ENCODE measurements at places on chromosomes 2 and 18.

DNA sequence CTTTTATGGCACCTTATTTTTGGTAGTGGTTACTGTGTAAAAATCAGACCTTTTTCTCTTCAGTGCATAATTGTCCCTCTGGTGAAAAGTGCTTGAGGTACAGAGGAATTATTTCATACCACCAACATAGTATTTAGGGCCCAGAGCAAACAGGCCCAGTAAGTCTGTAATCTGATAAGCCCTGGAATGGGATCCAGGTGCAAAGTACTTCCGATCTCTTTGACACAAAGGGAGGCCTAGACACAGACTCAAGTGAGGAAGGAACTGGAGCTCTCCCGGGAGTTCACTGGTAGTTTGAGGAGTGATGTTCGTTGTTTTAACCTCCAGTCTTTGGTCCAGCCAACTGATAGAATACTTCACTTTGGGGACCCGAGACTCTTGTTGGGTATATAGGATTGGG is 57.4 kb downstream of the RAB31 start:
- no peak for DNase-seq

DNA sequence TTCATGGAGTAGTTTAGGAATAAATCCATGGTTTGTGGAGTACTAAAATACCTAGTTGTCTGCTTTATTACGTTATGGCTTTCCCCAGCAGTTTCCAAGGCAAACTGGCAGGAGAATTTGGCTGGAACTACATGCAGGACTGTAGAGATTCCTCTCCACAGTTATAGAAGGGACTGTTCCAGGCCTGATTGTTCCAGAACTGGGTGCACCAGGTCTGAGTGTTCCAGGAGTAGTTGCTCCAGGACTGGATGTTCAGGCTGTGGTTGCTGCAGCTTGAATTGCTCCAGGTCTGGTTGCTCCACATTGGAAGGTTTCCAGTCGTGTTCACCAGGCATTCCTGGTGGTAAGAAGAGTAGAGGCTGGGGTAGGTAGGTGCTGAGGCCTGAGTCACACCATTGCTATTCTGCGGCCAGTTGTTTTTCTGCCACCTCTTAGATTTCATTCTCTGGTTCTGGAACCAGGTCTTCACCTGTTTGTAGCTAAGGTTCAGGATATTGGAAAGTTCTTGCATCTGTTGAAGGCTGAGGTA is 28.1 kb downstream of the SGPP2 start:
- DNase-seq = no peak

- DNase-seq = no peak
Observed at GRCh38 chr2:51581636-51582267, 549.8 kb upstream of the NRXN1 start.

- no peak for DNase-seq
Observed at GRCh38 chr18:49186242-49186641, 235.5 kb upstream of the SMAD7 start.

DNA sequence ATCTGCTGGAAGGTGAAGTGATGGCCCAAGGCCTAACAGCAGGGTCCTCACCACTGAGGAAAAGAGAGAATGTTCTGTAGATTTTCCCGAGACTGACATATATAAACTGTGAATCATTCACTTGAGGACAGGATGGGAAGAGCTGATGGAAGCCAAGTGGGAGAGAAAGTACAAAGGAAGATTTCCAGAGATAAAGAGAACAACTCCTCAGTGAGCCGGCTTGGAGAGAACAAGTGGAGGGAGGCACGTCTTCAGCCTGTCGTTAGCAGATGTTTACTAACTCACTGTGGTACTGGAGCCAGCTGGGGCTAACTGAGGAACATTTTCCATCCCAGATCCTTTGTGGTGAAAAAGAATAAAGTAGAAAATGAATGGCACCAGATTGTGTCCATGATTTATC is 552.9 kb upstream of the TNP1 start:
- DNase-seq = no peak

- DNase-seq = no peak
Observed at GRCh38 chr2:82339805-82340204, 2035.3 kb upstream of the LRRTM1 start.

DNA sequence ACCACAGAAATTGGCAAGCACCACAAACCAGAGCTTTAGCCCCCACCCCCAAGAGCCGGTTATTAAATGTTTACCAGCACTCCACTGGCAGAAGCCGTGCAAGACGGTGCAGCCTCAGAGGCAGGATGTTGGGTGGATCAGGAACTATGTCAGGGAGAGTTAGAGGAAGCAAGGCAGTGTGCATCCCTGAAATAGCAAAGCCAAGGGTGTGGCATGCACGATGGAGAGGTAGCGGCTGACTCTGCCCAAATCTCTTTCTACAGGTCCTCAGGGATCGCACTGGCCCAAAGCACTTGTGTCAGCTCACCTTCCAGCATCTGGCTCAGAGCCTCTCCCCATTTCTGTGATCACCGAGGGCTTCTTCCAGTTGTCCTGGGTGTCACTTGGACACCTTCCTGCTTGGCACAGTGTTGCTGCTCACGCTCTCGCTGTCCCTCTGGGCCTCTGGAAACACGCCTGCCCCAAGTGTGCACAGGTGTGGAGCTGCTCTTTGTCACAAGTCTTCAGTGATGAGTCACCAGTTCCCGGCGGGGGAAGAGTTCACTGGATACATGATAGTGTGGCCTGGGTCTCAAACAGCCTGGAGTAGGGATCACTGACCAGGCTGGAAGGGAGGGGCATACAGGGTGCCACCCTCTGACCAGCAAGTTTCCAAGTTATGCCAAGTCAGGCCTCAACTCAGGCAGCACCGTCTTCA is 17.3 kb upstream of the B3GNT7 start:
- no peak for DNase-seq

DNA sequence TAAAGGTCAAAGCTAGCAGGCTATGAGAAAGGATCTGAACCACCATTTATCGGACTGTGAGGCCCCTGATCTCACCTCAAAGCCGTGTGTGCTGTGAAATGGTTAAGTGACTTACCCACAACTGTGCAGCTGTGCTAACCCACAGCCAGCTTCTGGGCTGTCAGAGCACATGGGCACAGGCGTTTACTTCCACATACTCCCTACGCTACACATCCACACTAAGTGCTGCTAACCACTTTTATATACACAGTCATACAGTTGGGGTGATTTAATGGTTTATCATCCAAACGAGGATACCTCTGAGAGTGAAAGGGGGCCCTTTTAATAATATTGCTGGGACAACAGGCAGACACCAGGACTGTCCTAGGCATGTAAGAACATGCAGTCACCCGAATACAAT is 37.3 kb downstream of the CYRIA start:
- DNase-seq = no peak

DNA sequence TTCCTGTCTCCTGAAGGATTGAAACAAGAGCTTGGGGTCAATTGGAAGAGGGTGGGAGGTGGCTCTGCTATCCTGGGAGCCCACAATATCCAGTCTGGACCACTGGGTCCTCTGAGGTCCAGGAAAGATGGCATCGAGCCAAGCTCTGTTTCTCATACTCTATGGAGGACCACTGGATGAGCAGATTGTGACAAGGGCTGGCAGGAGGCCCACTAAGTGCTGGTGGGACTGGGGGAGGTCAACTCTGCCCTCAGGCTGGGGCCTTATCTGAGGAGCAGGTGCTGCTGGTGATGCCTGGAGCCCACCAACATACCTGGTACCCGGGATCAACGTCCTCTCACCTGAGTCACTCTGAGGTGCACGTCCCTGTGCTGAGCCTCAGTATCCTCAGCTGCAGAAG is 142.4 kb downstream of the NDUFA10 start:
- DNase-seq = no peak

- DNase-seq = no peak
Observed at GRCh38 chr2:6952101-6952500, 34.9 kb downstream of the RNF144A start.

GRCh38 chr18:46903406-46903805 is 13.9 kb downstream of the PIAS2 start:
- no peak for DNase-seq

- no peak for DNase-seq
Observed at GRCh38 chr2:98869870-98870269, 66.2 kb downstream of the CRACDL start.

- no peak for DNase-seq
Observed at GRCh38 chr2:127626175-127626574, 19.8 kb upstream of the GPR17 start.

GRCh38 chr18:9743200-9744016 is 35.3 kb downstream of the RAB31 start:
- no peak for DNase-seq

GRCh38 chr2:147623328-147623727 is 221.5 kb upstream of the ACVR2A start:
- no peak for DNase-seq

GRCh38 chr18:75204732-75205513 is 4.0 kb downstream of the PTGR3 start:
- no peak for DNase-seq

- DNase-seq = no peak
Observed at GRCh38 chr2:79179036-79179435, 19.5 kb upstream of the REG3A start.

- DNase-seq = no peak
Observed at GRCh38 chr2:207409517-207409916, 120.2 kb upstream of the CREB1 start.

DNA sequence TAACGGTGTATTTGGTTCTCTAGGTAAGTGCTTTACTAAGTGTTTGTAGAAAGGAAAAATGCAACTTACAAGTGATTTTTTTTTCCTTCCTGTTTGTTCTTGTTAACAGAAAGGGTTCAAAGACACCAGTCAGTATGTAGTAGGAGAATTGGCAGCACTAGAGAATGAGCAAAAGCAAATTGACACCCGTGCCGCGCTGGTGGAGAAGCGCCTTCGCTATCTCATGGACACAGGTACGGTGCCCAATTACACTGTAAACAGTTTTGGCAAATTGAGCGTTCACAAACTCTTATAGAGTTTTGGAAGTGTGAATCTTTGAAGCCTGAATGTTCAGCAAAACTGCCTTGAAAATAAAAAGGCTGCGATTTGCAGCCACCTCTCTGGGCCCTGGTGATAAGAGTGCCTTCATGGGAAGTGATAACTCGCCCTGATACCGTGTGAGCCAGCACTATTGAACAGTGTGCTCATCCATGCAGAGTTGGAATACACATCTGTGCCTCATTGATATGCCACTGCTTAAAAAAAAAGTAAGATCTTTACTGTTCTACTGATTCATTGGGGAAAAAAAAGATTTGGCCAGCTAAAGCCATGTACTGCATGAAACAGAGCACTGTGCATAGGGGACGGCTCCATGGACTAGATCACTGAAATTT is 54.0 kb upstream of the OTX1 start:
- DNase-seq = no peak

- DNase-seq = no peak
Observed at GRCh38 chr2:85251070-85251616, 76.6 kb downstream of the TGOLN2 start.

DNA sequence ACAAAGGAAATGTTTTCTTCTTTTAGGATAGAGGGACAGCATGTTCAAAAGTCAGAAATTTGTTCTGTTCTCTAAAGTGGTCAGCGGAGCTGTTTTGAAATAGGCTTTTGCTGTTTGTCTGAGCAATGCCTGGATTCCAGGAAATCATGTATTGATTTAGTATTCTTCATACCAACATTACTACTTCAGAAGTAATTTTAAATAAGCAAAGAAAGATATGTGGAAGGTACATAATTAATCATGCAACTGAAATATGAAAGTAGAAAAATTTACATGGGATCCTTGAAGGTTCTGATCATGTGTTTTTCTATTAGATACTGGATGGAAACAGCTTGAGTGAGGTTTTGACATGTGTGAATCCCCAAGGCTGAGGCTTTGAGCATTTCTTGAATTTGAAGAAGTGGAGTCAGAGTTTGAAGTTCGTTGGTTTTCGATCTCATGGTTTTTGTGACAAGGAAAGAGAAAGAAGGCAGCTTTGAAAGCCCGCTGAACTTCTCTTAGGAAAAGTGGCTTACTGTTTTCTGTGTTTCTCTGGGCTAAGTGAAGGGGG is 220.0 kb downstream of the LDLRAD4 start:
- DNase-seq = no peak

- DNase-seq = no peak
Observed at GRCh38 chr2:192029089-192029488, 165.6 kb downstream of the TMEFF2 start.

DNA sequence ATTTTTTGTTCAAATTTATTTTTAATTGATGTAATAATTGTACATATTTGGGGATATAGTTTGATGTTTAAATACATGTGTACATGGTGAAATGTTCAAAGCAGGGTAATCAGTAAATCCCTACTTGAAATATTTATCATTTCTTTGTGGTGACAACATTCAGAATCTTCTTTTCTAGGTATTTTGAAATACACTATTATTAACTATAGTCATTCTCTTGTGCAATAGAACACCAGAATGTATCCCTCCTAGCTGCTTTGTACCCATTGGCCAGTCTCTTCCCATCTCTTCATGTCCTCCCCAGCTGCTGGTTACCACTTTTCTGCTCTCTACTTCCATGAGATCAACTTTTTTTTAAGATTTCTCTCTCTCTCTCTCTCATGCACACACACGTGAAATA is 126.5 kb downstream of the ZNF407 start:
- no peak for DNase-seq

- no peak for DNase-seq
Observed at GRCh38 chr2:32755666-32756065, 127.8 kb downstream of the TTC27 start.

DNA sequence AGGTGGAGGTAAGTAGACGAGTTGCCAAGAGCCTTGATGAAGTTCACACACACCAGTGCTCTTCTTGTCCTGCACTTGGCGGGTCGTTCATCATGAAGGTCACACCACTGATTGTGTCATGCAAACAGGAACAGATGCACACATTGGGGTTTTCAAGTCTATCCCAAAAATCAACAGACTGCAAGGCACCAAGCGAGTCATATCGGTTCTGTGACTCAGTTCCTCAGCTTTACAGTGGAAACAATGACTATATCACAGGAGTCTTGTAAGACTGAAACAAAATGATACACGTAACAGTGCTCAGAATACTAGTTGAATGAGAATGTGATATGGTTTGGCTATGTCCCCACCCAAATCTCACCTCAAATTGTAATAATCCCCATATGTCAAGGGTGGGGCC is 526.9 kb upstream of the ID2 start:
- no peak for DNase-seq

DNA sequence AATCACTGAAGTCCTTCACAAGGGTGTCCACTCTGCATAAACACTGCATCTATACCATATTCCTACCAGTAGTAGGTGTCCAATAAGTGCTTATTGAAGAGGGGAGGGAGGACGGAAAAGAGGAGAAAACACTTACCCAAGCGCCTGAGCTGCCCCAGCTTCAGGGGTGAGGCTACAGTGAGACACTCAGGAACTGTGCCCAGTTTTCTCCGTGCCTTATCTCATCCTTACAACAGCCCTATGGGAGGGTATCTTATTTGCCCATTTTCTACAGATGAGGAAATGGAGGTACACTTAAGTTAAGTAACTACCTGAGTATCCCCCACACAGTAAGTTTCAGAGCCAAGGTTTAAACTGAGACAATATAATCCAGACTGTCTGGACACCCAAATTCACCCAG is 41.5 kb downstream of the RNF152 start:
- DNase-seq = no peak

GRCh38 chr2:58063641-58064040 is 17.0 kb downstream of the VRK2 start:
- DNase-seq = no peak

DNA sequence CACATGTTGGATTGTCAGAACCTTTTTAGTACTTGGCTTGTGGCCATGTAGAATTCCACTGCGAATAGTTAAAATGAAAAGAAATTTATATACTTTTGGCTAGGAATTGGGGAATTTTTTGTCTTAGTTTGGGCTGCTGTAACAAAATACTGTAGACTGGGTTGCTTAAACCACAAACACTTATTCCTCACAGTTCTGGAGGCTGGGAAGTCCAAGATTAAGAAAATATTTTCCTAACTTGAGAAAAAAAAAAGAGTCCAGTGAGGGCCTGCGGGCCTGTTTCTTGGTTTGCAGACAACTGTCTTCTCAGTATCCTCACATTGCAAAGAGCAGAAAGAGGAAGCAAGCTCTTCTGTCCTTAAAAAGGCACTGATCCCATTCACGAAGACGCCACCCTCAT is 81.9 kb downstream of the CD226 start:
- DNase-seq = no peak
